ENCODE measurements at places on chromosomes 4 and X.
A peak's percentile ranks its signal among the peaks of the same experiment; 100 is the strongest.

GRCh38 chrX:42803320-42803719 lies 25.4 kb upstream of the PPP1R2C start:
- DNase-seq = no peak

- no peak for DNase-seq
These were observed 742.3 kb upstream of the POU3F4 start for GRCh38 chrX:82765811-82766210.

DNA sequence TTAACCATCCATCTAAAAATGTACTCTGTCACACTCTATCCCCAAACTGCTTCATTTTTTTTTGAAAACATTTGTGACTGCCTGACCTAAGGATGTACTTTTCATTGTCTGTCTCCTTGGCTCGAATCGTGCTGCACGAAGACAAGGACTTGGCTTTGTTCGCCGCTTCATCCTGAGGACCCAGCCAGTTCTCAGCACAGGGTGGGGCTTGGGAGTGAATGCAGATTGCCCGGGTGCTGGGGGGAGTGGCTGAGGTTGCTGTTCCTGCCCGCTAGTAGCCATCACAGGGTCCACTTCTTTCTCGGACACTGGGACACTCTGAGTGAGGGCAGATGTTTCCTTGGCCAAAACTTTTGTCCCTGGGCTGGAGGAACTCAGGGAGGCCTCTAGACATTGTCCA lies 70.1 kb upstream of the CLCN4 start:
- DNase-seq = no peak

- DNase-seq = no peak
These were observed 104.4 kb downstream of the PJA1 start for GRCh38 chrX:69060631-69061408.

DNA sequence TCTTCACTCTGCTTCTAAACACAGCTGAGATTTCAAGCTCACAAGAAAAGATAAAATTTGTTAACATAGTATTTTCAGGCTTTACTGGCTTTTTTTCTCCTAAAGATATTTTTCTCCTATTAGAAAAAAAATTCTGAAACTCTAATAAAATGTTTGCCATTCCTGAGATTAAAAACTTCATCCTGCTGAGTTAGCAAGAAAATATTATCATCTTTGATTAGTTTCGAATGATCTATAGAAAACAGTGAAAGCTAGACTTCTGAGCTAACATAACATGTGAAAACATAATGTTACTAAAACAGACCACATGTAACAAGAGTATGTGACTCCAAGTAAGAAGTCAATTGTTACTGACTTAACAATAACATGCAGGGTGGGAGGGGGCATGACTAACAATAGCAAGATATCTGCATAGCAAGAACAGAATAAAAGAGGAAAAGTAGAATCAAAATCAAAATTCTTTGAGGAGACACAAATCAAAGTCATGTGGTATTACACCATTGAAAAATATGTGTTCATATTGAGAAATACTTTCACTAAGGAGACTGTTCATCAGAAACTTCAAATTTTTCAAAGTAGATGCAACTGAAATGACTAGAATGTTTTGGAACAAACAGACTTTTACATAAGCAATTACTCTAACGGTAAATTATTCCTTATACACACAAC lies 14.5 kb downstream of the TBCK start:
- no peak for DNase-seq

- no peak for DNase-seq
These were observed 2.9 kb upstream of the AFP start for GRCh38 chr4:73433140-73433539.

DNA sequence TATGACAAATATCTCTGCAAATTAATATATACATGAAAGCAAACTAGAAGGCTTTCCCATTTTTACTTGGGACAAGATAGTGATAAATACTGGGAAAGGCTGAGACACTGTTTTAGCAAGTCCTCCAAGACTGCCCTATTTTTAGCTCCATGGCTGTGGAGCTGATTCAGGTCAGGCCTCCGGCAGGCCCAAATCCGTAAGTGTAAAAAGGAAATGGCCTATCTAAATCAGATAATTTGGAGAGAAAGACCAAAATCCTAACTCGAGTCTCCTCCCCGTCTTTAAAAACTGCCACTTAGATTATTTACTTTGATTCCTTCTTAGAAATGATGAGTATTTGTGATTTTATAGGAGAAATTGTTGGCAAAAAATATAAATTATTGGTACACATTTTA lies 2.9 kb downstream of the OTUD4 start:
- no peak for DNase-seq

DNA sequence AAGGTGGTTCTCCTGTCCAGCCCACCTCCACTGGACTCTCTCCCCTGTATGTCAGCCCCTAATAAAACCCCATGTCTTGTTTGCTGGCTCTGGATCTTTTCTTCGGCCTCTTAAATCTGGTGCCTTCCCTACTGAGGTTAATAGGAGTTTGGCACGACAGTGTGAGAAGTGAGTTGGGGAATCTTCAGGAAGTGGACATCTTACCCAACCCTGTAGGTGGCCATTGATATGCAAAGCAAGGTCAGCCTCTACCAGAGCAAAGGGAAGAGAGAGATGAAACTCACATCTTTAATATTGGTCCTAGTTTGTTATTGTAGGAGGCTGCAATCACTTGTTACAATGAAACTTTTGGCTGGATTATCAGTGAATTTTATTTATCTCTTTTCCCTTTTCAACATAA lies 111.7 kb downstream of the CHRDL1 start:
- DNase-seq = no peak

DNA sequence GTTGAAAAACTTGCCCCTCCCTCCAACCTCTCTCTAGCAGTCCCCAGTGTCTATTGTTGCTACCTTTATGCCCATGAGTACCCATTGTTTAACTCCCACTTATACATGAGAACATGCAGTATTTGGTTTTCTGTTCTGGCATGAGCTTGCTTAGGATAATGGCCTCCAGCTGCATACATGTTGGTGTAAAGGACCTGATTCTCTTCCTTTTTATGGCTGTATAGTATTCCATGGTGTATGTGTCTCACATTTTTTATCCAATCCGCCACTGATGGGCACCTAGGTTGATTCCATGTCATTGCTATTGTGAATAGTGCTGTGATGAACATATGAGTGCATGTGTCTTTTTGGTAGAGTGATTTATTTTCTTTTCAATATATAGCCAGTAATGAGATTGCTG lies 50.0 kb upstream of the GPC4 start:
- no peak for DNase-seq

- peak; percentile 82 for DNase-seq
These were observed 482 bp upstream of the CDS1 start for GRCh38 chr4:84582302-84582987.

DNA sequence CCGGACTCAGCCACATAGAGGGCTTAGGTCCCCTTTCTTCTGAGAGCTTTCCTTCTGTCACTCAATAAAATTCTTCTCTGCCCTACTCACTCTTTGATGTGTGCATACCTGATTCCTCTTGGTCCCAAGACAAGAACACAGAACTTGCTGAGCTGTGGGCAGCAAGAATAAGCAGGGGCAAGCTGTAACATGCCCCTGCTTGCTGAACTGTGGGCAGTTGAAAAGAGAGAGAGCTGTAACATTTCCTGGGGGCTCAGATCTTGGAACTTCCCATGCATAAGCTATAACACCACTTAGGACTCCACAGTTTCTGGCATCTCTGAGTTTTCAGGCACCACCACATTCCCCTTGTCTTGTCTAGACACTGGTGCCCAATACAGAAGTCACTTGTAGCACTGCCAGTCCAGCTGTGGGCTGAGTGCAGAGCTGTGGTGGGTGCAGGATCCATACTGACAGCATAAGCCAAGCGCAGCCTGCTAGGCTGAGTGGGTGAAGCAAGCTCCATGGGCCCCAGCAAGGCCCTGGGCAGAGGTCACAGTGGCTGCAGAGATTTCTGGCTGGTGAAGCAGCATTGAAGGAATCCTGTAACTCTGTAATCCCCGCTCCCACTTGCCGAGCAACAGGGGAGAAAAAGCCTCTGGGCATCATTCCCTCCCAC lies 241.2 kb downstream of the PCDH10 start:
- no peak for DNase-seq

- no peak for DNase-seq
These were observed 180.5 kb downstream of the GLUD2 start for GRCh38 chrX:121227888-121228287.

DNA sequence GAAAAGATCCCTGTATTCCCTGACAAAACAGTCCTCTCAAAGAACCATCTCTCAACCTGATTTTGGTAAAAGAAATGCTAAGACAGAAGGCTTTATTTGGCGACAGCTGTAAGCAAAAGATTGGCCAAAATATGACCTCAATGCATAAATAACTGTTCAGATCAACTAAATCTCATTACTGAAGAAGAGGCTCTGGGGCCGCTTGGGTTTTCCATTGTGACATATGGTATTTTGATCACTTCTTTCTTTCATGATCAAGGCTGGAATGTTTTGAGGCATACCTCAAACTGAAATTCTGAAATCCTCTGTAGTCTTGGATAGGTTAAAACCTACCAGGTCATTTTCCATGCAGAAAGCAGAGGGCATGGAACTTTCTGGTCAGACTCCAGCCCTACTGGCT lies 106.3 kb downstream of the C4orf51 start:
- no peak for DNase-seq

DNA sequence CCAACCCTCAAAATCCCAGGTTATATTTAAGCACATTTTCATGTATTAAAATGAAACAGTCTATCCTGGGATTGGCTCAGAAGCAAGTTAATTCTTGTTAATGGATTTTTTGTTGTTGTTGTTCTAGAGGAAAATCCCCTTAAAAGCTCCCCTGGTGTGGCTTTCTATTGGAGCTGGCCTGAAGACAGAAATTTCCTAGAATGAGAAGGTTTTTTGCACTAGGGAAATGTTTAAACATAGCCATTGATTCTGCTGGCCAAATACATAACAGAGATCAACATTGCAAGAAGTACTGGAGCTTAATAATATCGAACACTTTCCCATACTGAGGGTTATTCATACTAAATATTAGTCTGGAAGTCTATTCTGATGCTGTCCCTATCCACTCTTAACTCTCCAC lies 148.8 kb upstream of the PCDH18 start:
- DNase-seq = no peak

GRCh38 chrX:29662101-29662500 lies 553.3 kb upstream of the MAGEB2 start:
- DNase-seq = no peak

- no peak for DNase-seq
These were observed 98.6 kb upstream of the PLS3 start for GRCh38 chrX:115462406-115462805.

- DNase-seq = no peak
These were observed 204.7 kb upstream of the S100G start for GRCh38 chrX:16445166-16445752.

GRCh38 chr4:58564695-58565475 lies 1454.7 kb upstream of the IGFBP7 start:
- DNase-seq = no peak

GRCh38 chr4:3067473-3068001 lies 6.8 kb downstream of the HTT-AS start:
- DNase-seq = no peak

DNA sequence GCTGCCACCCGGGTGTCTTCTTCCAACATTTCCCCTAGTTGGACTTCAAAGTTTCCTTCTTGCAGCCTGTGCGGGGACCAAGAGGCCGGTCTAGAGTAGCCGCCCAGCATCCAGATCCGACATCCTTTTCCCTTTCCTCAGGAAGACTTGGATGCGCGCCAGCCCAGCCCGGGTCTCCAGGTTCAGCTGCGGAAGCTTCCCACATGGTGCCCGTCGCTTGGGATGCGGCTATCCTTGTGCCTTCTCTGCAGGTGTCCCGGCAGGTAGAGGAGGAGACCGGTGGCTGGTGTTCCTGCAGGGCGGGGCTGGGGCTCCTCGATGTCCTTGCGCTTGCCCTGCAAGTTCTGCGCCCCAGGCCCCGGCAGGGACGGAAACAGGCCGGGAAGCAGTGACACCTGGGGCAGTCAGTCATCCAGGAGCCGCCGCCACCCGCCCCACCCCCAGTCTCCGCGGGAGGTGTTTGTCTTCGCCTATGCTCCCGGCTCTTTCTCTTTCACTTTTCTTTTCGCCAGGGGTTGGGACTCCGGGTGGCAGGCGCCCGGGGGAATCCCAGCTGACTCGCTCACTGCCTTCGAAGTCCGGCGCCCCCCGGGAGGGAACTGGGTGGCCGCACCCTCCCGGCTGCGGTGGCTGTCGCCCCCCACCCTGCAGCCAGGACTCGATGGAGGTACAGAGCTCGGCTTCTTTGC lies at the start of gene IL15:
Gene IL15, plus strand, starts transcription at position 502 of the 689 bp plus-strand sequence. CDS start 82,882 bp downstream, outside the sequence.
- DNase-seq = no peak

GRCh38 chrX:72045141-72045540 lies 86.6 kb downstream of the RTL5 start:
- DNase-seq = no peak

DNA sequence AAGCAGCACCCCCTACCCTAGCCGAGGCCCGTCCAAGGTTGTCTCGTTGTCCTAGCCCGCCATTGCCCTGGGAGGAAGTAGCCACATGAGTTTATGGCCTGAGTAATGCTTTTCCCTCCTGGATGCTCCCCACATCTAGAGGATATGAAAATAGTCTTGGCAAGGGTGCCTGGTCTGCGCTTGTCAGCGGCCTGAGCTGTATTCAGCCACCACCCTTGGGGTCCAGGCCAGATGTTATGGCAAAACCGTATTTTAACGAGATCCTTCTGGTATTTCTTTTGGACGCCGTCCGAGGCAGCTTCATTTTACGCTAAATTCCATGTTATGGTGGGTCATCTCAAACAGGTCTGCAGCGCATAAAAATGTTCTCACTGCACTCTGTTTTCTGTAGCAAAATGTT lies 89.3 kb downstream of the GPR143 start:
- DNase-seq = no peak

GRCh38 chr4:96736352-96736889 lies 896.5 kb downstream of the PDHA2 start:
- DNase-seq = no peak

- DNase-seq = peak; percentile 46
These were observed at the start of gene EVC2 for GRCh38 chr4:5708449-5709206. TSS of gene EVC2 (minus strand) at chr4:5708559. CDS start at chr4:5708513, 46 bp downstream.

DNA sequence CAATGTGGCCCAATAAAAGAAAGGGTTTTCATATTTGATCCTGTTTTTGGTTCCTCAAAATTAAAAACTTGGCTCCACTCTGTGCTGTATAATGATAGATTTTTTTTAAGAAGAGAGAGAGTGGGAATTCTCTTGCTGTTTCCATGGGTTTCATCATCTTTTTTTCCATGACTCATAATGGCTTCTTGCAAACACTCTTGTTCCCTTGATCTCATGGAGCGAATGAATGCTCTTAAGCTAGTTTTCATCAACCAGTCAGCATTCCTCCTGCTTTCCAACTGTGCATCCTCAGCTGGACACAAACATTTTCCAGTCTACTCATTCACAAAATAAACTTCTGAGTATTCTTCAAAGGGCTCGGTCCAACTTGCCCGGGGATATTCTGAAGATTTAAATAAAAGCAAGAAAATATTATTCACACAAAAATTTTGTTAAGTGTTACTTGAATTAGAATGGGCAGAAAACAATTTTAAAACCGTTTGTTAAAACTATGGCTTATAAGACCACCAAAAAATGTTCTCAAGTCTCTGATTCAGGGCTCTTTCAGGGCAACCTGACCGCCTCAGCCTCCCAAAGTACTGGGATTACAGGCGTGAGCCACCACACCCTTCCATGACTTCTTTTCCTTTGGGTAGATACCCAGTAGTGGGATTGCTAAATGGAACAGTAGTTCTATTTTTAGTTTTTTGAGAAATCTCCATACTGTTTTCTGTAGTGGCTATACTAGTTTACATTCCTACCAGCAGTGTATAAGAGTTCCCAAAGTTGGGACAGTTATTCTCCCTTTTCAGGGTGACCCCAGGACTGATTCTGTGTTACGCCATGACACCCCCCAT lies 64.7 kb downstream of the TMEM156 start:
- DNase-seq = no peak

GRCh38 chr4:6416518-6417286 lies 55.7 kb downstream of the PPP2R2C start:
- no peak for DNase-seq
